Stimulated activated CD4-positive, alpha-beta T cell treated with anti-CD3 and anti-CD28 coated beads, Interleukin-15, amount 100 ng/mL, for 24 hours (primary cell): ENCODE measurements at places on chromosomes 1 and 21.

GRCh38 chr1:27609210-27609555, 5.2 kb upstream of the AHDC1 start:
- no peak for DNase-seq

GRCh38 chr21:33712022-33712803, 69.9 kb downstream of the ITSN1 start:
- DNase-seq: no peak

DNA sequence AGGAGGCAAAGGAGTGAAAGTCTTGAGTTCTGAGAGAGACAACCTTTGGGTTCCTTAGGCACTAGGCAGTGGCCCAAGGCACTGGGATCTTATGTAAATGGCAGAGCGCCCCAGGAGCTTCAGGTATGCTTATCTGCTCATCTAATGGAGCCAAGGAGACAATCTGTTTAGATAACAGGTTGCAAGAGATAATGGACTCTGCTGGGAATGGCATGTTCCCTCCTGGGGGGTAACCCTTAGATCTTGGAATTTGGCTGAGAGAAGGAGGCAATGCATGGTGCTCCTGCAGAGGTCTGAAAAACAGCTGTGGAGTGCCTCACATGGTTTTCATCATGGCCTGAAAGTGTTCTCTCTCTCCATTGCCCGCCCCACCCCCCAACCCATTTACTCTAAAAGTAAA, 44.1 kb upstream of the WLS start:
- DNase-seq: no peak

- DNase-seq: no peak
These were observed 125.3 kb upstream of the HMGB4 start for GRCh38 chr1:33738536-33738935.

DNA sequence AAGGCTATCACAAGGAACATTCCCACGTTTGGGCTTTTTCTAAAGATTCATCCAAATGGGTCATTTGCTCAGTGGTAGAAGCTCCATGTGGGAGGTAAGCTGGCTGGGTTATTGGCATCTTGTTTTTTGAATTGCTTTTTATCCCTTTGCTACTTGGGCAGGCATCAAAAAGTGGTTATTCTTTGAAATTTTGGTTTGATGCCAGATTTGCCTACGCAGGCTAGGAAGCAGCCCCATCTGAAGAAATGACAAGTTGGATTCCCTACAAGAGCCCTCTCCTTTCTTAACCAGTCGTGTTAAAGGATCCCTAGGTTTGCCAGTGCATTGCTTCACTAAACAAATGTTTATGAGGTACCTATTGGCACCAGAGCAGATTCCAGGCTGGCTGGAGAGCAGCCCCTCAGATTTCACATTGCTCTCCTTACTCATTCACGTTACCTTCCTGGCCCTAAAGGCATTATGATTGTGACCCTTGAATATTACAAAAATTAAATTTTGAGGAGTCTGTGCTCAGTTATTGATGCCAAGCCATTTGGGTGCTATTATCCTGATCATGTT, 38.8 kb downstream of the ARID1A start:
- no peak for DNase-seq

GRCh38 chr1:42684139-42684538, 1.9 kb downstream of the YBX1 start:
- DNase-seq: peak; percentile 42
